ENCODE measurements at places on chromosomes 12 and 14.

GRCh38 chr12:123057513-123058265 is 77.2 kb downstream of the ARL6IP4 start:
- no peak for DNase-seq

- no peak for DNase-seq
Observed at GRCh38 chr14:70921669-70922068, 14.4 kb downstream of the PCNX1 start.

- DNase-seq: peak; percentile 35
Observed at GRCh38 chr14:89221109-89221810, 195.8 kb downstream of the FOXN3 start.

DNA sequence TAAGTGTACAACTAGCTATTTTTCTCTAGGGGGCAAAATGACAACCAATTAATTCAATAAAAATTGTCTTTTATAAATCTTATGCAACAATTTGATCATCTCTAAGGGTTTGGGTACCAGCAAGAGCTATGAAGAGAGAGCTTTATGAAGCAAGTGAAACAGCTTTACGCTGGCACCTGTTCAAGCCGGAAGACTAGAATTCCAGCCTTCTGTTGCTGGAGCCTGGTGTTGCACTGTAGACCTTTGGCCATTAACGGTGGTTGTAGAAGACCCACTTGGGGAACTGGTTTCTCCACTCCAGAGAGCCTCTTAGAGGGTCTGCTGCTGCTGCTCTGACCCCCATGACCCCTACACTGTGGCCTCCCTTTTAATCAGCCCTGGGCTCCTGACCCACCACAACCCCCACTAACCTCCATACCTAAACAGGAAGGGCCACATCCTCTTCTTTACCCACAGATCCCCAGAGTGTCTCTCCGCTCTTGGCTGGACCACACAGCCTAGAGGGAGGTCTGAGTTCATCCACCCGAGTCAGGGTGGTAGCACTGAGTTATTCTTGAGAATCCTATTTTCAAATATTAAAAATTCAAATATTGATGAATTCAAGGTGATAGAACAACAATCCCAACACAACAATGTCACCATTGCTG is 54.6 kb upstream of the STON2 start:
- DNase-seq: no peak

- DNase-seq: no peak
Observed at GRCh38 chr14:73995977-73996378, 23.1 kb downstream of the ENTPD5 start.

DNA sequence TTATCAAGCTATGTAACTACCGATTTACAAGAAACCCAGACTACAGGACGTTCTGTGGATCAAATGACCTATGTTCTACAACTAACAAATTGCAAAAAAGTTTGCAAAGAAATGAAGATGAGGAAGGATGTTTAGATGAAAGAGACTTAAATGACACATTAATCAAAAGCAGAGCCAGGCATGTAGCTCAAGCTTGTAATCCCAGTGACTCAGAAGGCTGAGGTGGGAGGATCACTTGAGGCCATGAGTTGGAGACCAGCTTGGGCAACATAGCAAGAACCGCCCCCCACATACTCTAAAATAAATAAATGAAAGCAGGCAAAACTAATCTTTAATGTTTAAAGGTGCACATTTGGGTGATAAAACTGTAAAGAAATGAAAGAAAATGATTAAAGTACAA is 331.9 kb downstream of the BTG1 start:
- no peak for DNase-seq

DNA sequence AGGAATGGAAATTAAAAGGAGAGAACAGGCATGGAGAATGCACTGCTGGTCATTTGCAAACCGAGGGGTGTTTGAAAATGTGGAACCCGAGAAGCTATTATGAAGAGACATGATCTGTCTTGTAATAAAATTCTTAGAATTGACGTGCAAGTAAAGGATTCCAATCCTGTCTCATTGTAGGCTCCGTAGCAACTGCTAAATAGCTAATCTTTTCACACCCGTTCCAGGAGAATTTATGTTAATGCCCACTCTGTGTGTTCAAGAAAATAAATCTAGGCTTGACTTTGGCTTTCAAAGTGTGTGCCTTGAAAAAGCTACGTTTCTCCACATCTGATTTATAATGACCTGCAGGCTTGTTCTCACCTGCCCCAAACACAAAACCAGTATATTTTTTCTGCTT is 380.9 kb downstream of the GLT1D1 start:
- no peak for DNase-seq

- no peak for DNase-seq
Observed at GRCh38 chr12:52267699-52268098, 6.7 kb upstream of the KRT86 start.

- no peak for DNase-seq
Observed at GRCh38 chr14:104580961-104581360, 1.4 kb downstream of the C14orf180 start.

DNA sequence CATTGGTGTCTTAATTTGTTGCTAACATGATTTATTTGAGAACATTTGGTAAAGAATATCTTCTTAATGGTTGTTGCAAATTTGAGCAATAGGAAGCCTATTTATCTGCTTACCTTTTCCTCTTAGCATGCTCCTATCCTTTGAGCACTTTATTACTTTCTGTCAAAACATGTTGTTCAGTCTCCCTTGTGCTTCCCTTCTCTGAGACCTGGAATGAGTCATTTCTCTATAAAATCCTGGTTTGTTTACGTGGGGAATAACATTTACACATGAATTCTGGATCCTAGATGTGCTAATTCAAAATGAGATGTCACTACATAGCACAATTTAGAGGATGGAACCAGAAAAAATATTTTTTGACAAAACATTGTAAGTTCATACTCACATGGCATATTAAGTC is 844.0 kb upstream of the LRFN5 start:
- no peak for DNase-seq

DNA sequence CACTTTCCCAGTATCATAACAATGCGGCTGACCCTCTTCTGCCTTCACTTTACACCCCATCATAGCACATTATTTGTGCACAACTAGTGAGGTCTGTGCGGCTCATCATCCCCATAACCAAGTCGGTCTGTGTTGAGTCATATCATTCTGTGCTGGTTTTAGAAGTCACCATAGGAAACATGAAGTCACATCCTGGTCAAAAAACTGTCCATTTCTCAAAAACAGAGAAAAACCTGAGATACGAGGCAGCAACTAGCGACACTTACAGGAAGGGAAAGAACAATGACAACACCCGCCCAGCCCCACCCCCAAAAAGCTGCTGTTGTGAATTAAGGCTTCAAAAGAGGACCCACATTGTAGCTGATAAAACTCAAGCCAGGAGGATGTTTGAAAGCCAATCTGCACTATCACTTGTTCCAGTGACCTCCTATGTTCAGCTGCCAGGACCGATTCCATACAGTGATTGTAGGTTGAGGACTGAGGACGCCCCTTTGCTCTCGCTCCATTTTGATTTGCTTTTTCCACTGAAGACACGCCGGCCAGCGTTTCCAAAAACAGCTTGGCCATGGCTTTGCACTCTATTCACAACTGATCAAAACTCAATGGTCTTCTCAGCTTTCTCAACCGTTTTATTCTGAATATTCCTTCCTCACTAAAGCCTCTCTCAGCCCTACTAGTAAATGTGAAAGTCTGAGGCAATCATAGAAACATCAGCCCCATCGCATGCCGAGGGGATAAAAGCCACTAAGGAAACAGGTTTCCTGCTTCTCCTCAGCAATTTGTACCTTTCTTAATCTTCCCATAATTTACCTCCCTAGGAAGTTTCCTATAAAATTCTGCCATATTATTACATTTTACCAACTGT is 87.5 kb downstream of the DUSP16 start:
- DNase-seq: no peak

DNA sequence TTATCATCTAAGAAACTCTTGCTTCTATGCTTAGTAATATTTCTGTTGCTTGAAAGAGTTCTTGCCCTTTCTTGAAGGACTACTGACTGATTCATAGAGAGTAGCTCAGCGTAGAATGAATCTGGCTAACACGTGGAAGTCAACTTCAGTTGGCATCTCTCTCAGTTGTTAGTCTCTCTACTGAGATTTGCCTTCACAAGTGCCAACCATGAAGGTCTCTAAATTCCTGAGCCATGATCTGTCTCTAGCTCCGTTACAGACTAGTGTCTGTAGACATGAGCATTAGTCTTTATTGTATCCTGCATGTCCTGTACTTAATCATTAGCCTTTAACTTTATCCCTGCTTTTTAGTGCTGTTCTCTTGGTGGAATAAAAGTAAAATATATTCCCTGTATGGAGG is 19.1 kb upstream of the ALX1 start:
- DNase-seq: no peak

DNA sequence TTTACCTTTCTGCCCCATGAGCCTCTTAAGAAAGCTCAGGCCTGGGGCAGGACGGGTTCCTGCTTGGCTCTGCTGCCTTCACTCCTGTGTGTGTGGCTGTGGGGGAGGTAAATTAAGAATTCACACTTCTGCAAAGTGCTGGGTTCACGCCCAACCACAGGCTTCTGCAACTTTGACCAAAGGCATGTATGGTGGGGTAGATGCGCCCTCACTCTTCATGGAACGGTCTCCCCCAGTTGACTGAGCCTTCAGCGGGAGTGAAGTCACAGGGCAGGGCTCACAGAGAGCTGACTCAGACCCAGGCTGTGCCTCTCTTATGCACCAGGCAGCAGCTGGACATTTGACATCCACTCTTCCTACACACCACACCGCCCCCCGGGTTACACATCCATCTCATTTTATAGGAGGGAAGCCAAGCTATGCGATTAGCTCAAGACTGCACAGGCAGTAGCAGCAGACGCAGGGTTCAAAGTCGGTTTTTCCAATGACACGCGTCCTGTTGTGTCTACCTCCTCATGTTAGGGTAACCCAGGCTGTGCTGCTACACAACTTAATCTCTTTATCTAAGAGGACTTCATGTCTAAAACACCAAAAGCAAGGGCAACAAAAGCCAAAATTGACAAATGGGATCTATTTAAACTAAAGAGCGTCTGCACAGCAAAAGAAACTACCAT is 15.4 kb upstream of the BCL11B start:
- no peak for DNase-seq

DNA sequence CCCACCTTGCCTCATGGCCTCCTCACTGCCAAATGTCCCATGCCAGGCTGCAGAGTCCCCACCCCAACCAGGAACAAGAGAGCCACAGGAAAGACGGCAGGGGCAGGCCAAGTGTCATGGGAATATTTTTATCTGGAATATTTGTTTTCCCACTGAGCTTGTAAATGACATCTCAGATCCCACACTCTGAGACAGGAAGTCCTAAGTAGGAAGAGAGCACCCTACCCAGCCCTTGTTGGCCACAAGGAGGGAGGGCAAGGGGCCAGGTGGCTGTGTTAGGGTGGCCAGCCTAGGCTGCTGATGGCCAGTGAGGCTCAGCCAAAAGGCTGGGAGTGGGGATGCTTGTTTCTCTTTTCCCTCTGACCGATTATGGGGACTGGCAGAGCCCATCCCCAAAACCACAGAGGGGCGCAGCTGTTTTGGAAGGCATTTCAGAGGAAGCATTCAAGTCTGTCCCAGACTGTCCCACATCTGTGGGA is 7.7 kb upstream of the MEG3 start:
- no peak for DNase-seq

GRCh38 chr12:127664901-127665300 is 602.1 kb upstream of the TMEM132C start:
- no peak for DNase-seq
